ENCODE measurements at places on chromosomes 2 and 18. TPM values are rescaled to one million over a fixed set of nuclear protein-coding genes. Genes with fewer than 3 reads are reported as not detected.
A peak's percentile ranks its signal among the peaks of the same experiment; 100 is the strongest.

GRCh38 chr2:179049546-179050311 is at the start of gene CCDC141:
TSS of gene CCDC141 (minus strand) at chr2:179050137. CDS start at chr2:179049941, 196 bp downstream.
- no peak for DNase-seq

DNA sequence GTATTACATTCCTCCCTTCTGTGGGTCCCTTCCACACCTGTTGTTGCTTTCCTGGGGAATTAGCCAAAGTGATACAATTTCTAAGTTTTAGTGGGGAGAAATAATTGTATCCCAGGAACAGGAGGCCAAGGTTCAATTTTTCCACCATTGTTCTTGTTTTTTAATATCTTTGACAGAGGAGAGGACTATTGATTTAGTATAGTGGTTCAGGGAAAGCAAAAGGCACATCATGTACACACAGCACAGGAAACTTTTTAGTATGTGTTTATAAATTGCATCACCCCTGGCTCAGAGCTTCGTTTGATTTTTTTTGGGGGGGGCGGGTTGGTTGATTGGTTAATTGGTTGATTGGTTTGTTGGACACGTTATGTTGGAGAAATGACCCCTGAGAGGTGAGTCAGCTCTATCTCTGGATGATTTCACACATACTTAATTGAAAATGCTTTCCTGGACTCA is 431.6 kb downstream of the PID1 start:
- DNase-seq, result no peak

- DNase-seq, result peak; percentile 28
Measured at GRCh38 chr18:6315517-6316331, 99.0 kb downstream of the L3MBTL4 start.

- no peak for DNase-seq
Measured at GRCh38 chr2:215442401-215442787, 6.5 kb upstream of the FN1 start.

MOGAT1 gene
- total RNA-seq, result not detected

- no peak for DNase-seq
Measured at GRCh38 chr2:223896833-223897311, 48.3 kb downstream of the WDFY1 start.

DNA sequence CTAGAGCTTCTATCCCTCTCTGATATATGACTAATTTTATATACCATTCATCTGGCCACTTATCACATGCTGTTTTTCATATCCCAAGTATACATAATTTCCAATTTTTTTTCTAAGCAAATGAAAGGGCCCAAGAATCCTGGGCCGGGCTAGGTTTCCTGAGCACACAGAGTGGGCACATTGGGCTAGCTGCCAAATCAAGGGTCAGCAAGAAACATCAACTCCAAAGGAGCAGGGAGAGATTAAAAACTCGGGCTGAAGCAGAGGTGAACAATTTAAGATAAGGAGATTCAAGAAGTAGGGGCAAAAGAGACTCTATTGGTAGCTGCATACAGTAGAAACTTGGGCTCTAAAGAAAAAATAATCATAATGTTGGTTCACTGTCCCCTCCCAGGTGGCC is 39.0 kb downstream of the OLA1 start:
- DNase-seq, result no peak

SMYD1 gene
- total RNA-seq, result not detected

DNA sequence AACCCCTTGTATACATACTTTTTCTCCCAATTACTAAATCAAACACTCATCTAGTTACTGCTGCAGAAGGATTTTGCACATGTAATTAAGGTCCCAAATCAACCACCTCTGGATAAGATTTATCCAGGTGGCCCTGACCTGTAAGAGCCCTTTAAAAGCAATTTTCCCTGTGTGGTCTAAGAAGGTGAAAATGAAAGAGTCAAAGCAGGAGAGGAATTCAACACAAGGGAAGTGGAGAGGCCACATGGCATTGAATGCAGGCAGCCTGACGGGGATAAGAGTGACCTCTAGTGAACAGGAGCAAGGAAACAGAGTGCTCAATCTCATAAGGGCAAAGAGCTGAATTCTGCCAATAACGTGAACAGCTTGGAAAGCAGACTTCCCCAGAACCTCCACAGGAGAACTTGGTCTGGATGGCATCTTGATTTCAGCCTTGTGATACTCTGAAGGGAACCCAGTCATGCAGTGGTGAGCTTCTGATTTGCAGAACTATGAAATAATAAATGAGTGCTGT is 27.2 kb downstream of the PPP3R1 start:
- no peak for DNase-seq

C2orf68 gene
- total RNA-seq, result 27.0 TPM

- no peak for DNase-seq
Measured at GRCh38 chr2:85388878-85389538, 21.2 kb downstream of the CAPG start.

UGP2 gene
- 47.7 TPM for total RNA-seq

DNA sequence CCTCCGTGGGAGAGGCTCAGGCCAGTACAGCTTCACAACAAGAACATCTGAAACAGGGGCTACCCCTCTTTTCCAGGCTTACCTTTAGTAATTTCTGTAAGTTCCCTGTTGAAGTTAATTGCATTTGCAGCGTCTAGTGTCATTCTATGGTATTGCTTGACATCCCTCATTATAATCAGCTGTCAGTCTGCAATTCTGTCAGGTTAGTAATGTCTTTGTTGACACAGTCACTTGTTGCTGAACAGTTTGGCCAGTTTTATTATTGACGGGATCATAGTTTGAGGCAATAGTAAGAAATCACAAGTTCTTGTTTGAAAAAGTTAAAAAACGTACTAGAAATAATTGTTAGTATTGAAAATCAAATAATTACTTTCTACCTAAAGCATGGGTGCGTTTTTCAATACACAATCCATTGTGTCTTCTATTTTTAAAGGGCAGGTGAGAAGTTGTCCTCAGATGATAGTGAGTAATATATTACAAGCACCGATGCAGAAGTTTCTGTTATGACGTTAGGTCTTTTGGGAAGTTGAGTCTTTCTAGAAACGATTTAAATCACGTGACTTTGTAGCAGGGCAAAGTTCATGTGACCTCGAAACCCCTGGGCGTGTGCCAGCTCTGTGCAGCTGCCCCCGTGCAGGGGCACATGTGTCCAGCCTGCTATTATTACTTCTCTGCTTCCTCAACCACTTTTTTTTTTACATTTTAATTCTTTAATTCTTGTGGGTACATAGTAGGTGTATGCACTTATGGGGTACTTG is 49.5 kb upstream of the MBP start:
- DNase-seq, result no peak

- no peak for DNase-seq
Measured at GRCh38 chr2:146652311-146652710, 1192.5 kb upstream of the ACVR2A start.

FSIP2 gene
- 0.38 TPM for total RNA-seq

GRCh38 chr2:164642268-164642667 is 21.0 kb upstream of the GRB14 start:
- no peak for DNase-seq

GRCh38 chr18:62802523-62802922 is 87.2 kb downstream of the PHLPP1 start:
- DNase-seq, result no peak

All from pancreas (tissue), 10 donors.